ENCODE measurements at places on chromosomes 6 and 20.

- no peak for DNase-seq
These were observed 45.2 kb downstream of the SPTLC3 start for GRCh38 chr20:13054011-13054410.

DNA sequence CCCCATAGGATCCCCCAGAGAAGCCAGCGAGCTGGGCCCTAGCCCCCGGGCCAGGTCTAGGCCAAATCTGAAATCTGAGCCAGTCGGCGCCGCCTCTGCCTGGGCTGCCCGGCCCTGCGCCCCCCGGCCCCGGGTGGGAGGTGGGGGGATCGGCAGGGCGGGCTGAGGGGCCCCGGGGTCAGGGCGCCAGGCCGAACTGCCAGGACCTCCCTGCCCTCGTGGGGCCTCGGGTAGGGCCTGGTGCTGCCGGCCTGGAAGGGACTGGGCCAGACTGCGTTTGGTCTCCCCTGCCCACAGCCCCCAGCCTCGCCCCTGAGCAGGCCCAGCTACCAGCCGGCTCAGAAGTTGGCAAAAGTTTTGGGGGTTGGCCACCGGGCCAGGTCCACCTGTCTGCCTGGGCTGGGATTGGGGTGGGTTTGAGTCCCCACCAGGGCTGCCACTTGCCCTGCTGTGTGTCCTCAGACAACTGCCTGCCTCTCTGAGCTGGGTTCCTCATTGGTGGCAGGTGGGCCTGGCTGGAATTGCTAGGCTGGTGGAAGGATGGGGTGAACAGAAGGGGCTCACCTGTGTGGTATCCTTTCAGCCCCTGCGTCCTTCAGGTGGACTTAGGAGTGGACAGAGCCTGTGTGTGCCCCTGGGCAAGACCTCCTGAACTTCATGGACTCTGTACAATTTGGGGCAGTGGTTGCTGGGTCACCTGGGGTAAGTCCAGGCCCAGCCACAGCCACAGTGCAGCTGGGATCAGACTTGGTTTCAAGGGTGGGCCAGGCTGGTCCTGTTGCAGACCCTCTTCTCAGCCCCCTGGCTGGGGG lies 801 bp downstream of the SRC start:
- no peak for DNase-seq

- DNase-seq, result peak; percentile 25
These were observed 48.9 kb downstream of the NOL4L start for GRCh38 chr20:32535953-32536823.

GRCh38 chr20:47782076-47782475 lies 3.2 kb downstream of the SULF2 start:
- DNase-seq, result peak; percentile 51

DNA sequence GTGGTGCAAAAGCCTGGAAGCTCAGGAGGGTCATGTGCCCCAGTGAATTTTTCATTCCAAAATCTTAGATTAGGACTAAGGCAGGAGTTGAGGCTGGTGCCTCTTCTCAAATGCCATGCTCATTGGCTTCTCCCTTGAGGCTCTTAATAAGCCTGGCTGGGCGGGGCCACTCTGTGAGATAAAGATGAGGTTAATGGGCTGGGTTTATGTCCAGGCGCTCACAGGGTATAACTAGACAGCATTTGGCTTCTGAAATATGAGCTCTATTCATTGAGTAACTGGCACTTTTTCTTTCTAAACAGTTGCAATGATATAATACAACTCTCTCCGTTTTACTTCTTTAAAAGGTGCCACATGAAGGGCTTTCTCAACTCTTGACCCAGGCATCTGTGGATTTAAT lies 156.3 kb downstream of the SCML4 start:
- no peak for DNase-seq

- DNase-seq, result no peak
These were observed 178.7 kb upstream of the TNFAIP3 start for GRCh38 chr6:137688230-137688971.

GRCh38 chr6:34146801-34147592 lies 1.1 kb upstream of the GRM4 start:
- DNase-seq, result no peak

GRCh38 chr6:17719323-17720041 lies 12.8 kb upstream of the NUP153 start:
- no peak for DNase-seq

DNA sequence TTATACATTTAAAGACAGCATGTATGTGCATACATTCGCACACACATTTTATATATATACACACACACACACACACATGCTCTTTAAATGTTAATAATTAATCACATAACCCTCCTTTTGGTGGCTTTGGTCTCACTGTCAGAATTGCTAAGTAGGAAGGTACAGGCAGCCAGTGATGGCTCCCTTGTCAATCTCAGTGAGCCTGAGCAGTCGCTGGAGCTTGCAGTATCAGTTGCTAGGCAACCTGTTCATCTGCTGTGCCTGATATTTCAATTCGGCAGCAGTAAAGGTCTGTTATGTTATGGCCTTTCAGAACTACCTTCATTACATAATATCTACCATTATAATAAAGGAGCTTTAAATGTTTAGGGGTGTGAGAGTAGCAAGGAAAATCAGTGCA lies 374.3 kb downstream of the LMBRD1 start:
- no peak for DNase-seq

- DNase-seq, result no peak
These were observed 8.8 kb downstream of the PPIL1 start for GRCh38 chr6:36865835-36866234.
